ELF-1 (cell line): ENCODE measurements at places on chromosomes 6 and 20.

DNA sequence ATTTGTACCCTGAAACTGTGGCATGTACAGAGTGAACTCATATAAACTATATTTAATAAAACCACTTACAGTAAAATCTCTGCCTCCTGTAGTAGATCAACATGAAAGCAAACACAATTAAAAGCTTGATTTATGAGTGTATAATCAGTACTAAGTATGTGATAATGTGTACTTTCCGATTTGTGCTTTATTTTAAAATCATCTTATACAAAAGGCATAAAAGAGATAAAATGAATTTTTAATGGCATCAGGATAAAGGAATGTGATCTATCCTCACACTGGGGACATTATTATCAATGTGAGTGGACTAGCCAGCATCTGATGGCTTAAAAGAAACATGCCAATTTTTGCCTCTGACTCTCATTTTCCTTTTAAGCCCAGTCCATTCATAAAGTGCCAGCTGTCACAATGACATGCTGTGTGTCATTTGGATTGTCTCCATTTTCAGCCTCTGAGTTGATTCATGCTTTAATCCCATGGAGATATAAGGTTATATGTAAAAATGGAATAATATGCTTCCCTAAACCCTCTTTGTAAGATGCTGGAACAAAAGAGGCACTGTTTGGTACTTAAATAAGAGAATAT is 831.6 kb upstream of the EYS start:
- no peak for DNase-seq

DNA sequence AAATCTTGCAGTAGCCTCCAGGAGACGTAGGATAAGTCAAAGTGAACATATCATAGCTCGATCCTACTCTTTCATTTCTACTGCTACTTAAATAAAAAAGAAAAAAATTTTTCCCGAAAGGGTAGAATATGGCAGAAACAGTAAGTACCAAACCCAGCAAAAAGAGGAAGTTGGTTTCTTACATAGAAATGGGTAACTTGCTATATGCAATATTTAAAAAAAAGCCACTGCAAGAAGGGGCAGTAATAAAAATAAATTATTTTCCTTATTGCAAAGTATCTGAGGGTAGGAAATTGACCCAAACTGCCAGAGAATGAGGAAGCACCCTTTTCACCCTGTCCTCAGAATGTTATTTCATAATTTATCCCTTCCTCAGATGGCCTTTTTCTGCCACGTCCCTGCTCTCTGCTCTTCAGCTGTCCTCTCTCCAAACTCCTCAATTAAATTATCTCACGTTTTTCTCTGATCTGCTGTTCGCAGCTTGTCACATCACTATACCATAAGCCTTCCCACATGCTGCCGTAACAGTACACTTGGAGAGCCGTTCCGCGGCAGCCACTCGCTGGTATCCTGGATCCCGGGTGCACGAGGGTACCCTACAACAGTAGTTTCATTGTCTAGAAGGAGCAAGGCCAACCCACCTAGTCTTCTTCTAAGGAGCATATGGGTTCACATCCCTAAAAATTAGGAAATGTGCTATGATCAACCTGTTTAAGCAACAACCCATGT is 149.6 kb downstream of the BACH2 start:
- DNase-seq, result no peak

GRCh38 chr6:5208471-5208971 is 52.2 kb downstream of the LYRM4 start:
- no peak for DNase-seq

- DNase-seq, result no peak
Measured at GRCh38 chr6:134982161-134982560, 32.3 kb upstream of the ALDH8A1 start.

- DNase-seq, result no peak
Measured at GRCh38 chr20:8757146-8757545, 311.7 kb upstream of the PLCB4 start.

DNA sequence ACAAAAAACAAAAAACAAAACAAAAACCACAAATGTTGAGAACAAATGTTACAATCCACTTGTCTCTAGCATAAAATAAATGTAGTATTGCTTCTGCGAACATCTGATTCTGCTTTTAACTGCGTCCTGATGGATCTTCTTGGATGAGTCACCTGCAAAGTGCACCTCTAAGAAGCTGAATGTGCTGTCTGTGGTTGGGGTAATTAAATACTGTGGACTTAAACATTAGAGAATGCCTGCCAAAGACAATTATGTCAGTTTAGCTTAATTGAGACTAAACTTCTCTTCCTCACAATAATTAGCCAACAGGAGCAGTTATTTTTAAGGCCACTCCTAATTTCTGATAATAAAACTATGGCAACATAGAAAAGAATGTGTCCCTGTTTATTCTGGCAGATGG is 253.4 kb downstream of the PHACTR1 start:
- DNase-seq, result no peak

- DNase-seq, result peak; percentile 75
Measured at GRCh38 chr20:62685781-62686555, 22.7 kb upstream of the NTSR1 start.
